Activated naive CD4-positive, alpha-beta T cell treated with anti-CD3 and anti-CD28 coated beads, Interleukin-2, amount 50 U/mL, for 16 hours (primary cell): ENCODE measurements at places on chromosomes 1 and 21.

DNA sequence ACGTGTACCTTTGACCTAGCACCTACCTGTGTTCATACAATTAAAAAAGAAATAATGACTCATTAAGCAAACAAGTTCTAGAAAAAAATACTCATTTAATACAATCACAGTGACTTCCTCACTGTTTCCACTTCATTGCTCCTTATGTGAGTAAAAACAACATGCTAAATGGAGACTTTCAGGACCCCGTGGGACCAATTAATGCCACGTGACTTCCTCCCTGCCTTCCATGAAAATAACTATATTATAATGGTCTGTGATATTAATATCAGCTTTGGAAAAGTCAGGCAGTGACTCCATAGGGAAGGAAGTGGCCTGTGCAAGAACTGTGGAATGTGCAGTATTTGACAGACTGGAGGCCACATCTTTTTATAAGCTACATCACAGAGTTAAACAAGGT, 337.8 kb downstream of the HLX start:
- DNase-seq = no peak

- DNase-seq = no peak
Measured at GRCh38 chr1:11134898-11135266, 35.2 kb upstream of the EXOSC10 start.

- DNase-seq = peak; percentile 43
Measured at GRCh38 chr21:35048183-35048601, 910 bp downstream of the RUNX1 start.

- no peak for DNase-seq
Measured at GRCh38 chr1:190399233-190399632, 78.4 kb downstream of the BRINP3 start.

DNA sequence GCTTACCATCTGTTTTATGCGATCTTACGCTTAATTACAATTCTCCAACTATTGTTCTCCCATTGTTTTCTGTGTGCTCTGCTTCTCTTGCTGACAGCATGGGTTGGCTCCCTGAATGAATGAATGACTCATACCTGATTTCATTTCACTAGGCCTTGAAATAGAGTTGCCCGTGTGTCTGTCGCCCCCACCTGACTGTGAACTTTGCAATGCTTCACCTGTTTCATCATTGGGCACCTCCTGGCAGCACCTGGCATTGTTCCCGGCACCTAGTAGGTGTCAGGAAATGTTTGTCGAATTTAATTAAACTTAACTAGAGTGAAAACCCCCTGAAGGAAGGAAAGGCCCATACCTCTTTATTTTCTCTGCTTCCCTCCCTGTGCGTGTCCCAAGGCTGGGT, 120.5 kb upstream of the KLHDC7A start:
- no peak for DNase-seq

- DNase-seq = no peak
Measured at GRCh38 chr1:43285269-43285990, at the start of gene C1orf210. C1orf210 (minus strand) TSS chr1:43285581; CDS start chr1:43283270, 2,311 bp downstream.

GRCh38 chr1:44808938-44809917, 905 bp downstream of the BTBD19 start:
- DNase-seq = peak; percentile 87

DNA sequence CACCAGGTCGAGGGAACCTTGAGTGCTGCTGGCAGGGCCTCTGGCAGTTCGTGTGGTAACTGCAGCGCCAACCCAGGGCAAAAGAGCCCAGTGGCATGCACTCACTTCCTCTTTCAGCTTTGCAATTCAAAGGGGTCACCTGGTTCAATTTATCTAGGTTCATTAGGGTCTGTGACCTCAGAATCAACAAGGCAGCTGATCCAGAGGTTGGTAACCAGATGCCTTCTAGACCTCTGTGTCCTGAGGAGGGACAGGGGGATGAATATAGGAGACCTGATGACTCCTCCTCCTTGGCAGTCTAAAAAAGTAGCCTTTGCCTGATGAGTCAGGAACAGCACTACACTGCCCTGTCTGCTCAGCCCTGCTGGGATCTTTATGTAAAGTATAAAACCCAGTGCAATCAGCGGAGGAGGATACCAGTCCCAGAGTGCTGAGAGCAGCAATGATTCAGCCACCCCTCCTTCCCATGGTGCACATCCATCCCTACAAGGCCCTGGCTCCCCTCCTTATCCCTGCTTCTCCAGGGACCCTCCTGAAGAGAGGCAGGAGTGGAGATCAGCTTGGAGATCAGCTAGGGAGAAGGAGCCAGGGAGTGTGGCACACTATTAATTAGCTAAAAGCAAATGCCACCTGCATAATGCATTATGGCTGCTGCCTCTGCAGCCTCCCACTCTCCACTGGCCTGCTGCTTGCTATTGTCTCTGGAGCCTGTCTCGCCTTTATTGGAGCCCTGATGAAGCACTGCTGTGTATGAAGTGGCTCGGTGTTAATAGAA, 11.2 kb upstream of the FMOD start:
- no peak for DNase-seq

DNA sequence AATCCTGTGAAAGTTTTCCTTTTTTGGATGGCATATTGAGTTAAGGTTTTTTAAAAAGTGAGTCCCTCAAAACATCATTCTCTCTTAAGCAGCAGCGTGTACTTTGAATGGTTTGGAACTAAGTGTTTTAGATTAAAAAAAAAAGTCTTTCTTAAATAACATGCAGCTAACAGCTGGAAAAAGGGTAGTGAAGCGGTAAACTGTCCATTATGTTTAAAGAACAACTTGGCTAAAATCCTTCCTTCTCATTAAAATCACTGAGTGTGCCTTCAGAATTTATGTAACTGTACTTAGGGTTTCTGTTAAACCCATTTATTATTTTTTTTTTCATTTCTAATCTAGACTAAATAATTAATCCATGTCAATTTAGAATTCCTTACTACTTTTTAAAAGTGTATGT, 254.2 kb upstream of the ADAMTS5 start:
- DNase-seq = no peak

- DNase-seq = no peak
Measured at GRCh38 chr21:28150778-28151177, 841.9 kb downstream of the LTN1 start.

DNA sequence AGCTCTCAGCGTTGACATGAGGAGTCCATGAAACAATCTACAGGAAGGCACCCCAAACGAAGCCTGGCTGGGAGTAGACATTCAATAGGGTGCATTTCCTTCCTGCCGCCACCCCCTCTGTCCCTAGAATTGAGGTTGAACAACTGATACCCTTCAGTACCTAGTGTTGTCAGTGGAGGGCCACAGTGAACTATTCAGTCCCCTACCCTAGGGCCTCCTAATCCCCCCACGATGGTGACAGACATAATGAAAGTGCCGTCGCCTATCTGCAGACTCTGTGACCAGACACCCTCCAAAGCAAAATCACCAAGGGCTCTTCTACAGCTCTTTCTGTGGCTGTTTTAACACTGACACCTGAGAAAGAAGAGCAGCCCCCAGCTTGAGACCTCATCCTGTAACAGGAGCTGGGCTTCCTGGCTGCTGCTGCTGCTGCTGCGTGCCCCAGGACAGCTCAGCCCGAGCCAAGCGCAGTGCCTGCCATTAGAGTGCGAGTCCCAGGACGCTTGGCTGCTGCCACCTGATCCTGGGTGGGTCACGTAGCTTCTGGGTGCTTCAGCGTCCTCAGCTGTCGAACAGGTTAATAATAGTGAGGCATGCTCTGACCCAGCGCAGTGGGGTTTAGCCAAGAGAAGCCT, 183.0 kb downstream of the ZBTB18 start:
- no peak for DNase-seq

GRCh38 chr1:53600001-53600400, 139.0 kb downstream of the GLIS1 start:
- DNase-seq = no peak

DNA sequence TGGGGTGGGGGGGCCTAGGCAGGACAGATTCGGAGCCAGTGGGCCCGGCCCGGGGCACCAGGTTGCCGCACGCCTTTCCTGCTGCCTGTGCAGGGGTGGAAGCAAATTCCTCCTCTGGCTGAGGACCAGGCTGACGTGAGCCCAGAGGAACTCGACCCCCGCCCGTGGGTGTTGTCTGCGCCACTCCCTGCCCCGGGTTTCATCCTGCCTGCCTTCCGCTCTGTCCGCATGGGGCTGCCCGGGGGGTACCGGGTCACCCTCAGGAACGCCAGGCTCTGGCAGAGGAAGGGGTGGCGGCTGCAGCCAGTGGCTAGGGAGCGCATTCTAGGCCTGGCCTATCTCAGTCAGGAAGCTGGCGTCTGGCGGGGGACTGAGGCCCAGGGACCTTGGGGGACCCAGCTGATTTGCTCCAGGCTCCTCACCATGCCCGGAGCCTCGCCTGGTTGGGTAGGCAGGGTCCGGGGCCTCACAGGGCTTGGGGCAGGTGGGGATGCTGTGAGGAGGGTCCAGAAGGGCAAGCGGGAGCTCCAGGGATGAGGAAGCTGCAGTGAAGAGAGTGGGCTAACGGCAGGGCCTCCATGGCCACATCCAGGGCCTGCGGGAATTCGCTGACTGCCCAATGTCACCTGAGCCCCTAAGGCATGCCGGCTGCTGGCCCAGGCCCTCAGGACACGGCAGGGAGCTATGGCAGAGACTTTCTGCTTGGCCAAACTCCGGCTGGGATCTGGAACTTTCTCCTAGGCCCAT, 2.4 kb upstream of the IBA57 start:
- no peak for DNase-seq

GRCh38 chr21:33013626-33014025, 12.1 kb upstream of the OLIG2 start:
- DNase-seq = no peak

DNA sequence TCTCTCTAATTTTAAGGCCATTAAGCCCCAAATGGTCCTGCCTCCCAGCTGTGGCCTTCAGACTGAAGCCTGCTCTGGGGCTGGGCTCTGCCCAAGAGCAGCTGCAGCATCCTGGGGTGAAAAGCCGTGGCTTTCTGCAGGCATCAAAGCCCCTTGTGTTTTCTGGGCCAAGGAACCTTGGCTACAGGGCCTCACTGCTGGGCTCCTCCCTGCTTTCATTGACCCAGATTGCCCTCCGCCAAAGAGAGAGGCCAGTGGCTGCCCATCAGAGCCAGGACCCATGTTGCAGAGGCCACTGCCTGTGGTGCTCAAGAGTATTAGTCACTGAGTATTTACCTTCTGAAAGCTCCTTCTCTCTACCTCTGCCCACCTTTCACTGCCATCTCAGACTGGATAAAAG, 1.6 kb downstream of the ZNF648 start:
- no peak for DNase-seq

DNA sequence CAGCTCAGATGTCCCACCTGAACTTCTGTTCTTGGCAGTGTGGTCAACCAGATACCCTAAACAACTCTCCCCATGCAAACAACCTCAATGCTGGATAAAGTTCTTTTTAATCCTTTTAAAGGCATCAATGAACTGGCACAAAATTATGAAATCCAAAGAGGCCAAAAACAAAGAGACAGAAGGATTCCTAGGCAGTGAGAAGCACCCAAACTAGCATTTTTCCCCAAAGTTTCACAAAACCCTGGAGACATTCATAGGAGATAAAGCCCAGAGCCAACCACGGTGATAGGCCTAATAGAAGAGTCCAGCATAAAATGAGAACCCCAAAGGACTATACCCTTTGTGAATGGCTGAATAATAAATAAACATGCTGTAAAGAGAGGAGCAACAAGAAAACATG, 50.7 kb downstream of the MATN1 start:
- no peak for DNase-seq

DNA sequence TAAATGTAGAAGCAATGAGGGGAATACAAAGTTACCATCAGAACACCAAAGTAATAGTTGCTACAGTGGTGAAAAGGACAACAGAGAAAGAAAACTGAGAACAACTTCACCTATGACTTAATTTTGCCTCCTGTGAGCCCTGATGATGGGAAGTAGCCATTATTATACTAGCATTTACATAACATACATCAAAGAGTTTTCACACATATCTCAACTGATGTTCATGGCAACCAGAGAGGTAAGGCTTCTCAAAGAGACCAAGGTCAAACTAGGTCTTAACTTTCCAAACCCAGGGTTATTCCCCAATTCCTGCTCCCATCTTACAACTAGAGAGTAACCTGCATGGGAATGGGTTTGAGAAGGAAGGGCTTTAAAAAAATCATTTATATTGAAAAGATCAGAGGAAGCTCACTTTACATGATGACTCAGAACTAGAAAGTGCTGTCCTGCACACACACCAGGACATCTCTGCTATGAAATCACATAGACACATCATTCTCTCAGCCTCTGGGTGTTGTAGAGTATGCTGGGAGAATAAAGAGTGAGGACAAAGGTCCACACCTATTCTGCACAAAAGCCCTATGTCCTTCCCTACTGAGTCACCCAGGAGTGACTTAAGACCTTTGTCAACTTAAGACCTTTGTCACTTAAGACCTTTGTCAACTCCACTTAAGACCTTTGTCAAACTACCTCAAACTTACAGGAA, 179.7 kb downstream of the TNFSF18 start:
- no peak for DNase-seq

- no peak for DNase-seq
Measured at GRCh38 chr1:169858467-169858866, 35.2 kb downstream of the SCYL3 start.

- no peak for DNase-seq
Measured at GRCh38 chr1:66290761-66291530, 243.0 kb upstream of the SGIP1 start.

- DNase-seq = peak; percentile 43
Measured at GRCh38 chr1:223531742-223532341, 133.7 kb downstream of the CAPN8 start.

DNA sequence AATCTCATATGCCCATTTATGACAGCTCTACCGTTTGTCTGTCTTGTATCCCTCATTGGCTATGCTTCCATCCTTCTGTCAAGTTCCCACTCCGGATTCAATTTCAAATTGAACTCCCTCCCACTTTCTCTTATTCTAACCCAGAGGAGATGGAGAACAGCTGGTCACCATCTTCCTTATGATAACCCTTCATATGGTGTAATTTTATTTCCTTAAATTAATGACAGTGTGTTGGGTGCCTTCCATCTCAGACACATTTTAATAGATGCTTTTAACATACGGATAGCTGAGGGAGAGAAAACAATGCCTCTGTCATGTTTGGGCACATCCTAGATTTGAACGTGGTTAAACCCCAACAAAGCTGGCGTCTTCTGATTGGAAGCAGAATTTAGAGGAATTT, 103.0 kb upstream of the PLXNA2 start:
- DNase-seq = no peak

DNA sequence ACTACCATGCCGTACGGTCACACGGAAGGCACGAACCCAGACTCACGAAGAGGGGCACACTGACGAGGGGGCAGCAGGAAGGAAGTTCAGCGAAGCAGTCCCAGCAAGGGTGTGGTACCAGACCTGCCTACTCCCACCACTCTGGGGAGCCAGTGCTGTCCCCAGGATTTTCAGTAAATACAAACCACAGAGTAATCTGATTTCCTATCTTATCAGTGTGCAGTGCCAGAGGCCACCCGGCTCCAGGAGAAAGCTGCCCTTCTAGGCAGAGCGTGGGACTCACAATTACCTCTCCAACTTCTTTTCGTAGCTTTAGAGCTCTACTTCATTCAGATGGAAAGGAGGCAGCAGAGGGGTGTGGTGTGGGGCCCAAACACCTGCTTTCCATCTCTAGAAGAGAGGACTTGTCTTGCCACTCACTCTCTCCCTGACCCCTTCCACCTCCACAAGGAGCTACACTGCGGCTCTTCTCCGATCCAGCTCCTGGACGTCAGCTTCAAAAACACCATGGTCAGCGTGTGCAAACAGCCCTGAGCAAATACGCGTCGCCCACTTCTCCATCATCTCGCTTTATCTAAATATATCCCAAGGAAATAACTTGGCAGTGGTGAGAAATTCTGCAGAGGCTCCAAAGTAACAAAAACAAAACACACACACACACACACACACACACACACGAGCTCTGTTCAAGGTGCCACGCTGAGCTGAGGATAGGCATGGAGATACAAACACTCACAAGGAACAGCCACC, 98.5 kb downstream of the MRPL37 start:
- DNase-seq = no peak
